IPS DF 6.9 (cell line): ENCODE measurements at places on chromosomes 7 and 10.

DNA sequence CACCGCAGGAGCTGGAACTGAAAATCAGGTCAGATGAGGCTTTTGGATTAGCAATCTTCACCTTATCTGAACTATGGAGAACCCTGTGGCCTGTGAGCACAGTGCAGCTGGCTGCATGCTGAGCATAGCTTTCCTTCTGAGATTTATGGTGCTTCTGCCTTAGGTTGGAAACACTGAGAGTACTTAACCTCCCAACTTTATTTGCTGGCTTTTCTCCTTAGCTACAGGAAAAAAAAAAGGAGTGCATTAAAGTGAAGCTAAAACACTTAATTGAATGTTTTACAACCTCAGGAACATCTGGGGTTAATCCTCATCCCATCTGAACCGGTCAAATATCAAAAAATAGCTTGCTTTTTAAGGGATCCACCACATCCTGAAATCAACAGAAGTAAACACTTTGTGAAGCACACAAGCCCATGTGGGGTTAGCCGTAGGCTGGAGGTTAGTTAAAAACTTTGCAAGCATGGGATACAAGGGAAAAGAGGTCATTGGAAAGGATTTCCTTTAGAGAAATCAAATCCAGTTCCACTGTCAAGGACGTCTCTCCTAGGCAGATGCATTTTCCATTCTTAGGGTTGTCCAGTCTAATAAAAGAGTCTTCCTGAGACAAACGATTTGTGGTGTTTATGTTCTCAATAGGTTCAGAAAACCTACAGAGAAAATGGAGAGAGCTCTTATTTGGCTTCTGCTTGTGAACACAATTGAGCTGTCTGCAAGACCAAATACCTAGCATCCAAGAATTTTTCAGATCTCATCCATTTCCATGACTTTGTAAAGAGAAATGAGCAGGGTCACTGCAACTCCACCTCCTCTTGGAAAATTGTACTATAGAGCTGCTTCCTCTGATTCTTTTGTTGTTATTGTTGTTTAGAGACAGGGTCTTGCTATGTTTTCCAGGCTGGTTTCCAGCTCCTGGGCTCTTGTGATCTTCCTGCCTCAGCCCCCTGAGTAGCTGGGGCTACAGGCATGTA is 470.4 kb upstream of the IGFBP3 start:
- DNase-seq = no peak

- no peak for DNase-seq
Measured at GRCh38 chr7:73831834-73832651, 1.2 kb downstream of the CLDN4 start.

DNA sequence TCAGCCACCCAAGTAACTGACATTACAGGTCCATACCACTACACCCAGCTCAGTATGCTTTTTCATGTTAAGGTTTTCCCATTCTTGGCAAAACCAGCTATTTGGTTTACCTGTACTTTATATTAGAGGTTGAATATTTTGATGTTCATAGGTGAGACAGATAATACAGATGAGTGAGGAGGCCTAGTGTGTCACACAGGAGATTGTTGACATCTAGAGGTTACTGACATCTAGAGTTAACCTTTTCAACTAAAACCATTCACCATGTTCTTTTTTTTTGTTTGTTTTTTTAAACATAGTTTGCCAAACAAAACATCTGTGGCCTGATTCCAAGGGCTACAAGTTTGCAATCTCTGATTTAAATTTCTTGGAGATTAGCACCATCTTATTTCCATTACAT is 8.0 kb downstream of the GHITM start:
- DNase-seq = no peak

GRCh38 chr10:16644146-16644545 is 122.5 kb upstream of the C1QL3 start:
- no peak for DNase-seq

- no peak for DNase-seq
Measured at GRCh38 chr10:12491491-12491890, 142.1 kb downstream of the CAMK1D start.

- no peak for DNase-seq
Measured at GRCh38 chr7:152884321-152884720, 124.8 kb downstream of the ACTR3B start.

- DNase-seq = no peak
Measured at GRCh38 chr10:78155722-78156121, 122.1 kb downstream of the RPS24 start.

DNA sequence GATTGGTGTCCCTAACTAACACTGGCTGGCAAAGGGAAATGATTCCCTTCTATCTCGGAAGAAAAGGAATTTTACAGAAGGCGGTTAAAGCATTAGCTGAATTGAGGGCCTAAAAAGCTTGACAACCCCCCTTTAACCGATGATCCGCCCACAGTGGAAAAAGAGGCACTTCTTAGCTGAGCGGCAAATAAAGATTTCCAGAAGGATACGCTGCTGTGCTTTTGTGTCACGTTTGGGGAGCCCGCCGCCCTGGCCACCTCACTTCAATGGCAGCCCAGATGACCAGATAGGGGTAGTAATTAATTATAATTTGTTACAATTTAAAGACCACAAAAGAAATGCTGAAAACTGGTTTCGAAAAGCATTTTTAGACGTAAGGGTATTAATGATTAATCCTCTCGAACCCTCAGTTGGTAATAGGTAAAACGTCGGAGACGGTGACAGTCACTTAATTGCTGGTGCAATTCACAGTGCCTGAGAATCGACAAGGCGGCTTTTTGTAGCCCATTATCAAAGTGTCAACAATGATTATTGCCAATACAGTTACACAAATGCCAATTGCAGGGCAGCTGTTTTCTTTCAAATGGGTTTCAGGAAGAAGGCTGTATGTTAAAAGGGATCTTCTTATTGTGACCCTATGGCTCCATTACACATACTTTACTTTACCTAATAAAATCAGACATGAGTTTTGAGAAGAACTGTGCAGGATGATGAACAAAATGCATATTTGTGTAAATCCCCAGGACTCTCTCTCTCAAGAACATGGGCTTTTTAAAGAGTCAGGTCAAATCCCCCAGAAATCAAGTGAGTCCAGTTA is 154.1 kb downstream of the PIP4K2A start:
- DNase-seq = no peak

GRCh38 chr10:85864173-85864549 is 502.4 kb downstream of the GRID1 start:
- no peak for DNase-seq

DNA sequence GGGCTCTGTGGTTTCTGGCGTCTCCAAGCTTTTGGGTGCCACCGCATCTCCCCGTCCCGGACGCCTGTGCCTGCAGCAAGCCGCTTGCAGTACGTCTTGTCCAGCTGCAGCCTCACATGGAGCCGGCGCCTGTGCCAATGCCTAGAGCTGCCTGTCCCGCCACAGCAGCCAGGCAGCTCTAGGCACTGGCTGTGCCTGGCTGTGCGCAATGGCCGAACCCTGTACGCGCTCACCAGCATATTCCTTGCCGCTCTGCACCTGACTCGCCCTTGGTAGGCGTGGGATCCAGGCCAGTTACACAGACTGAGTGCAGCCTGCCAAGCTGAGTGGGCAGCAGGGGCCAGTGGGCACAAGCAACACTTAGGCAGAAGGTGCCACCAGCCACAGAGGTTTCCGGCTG is 381.2 kb upstream of the SORCS1 start:
- no peak for DNase-seq

DNA sequence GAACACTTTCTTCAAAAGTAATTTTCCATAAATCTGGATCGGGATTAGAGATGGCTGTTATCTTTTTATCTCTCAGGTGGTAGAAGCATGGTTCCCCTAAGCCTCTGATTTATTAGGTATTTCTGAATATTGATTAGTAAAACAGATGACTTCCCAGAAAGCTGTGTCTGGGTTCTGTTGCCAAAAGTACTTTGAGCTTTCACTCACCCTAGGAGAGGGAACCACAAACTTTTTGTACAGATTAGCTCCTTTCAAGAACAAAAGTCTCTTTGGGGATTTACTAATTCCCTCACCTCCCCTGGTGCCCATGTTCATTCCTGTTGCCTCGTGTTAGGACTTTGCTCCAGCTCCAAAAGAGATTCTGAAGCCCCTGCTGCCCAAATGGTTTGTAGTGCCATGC is 46.7 kb upstream of the STRIP2 start:
- DNase-seq = no peak
